ENCODE measurements at places on chromosomes 3 and 15.

- no peak for DNase-seq
Measured at GRCh38 chr3:27072810-27073651, 296.2 kb downstream of the NEK10 start.

- DNase-seq = no peak
Measured at GRCh38 chr15:34014556-34014955, 24.4 kb downstream of the AVEN start.

DNA sequence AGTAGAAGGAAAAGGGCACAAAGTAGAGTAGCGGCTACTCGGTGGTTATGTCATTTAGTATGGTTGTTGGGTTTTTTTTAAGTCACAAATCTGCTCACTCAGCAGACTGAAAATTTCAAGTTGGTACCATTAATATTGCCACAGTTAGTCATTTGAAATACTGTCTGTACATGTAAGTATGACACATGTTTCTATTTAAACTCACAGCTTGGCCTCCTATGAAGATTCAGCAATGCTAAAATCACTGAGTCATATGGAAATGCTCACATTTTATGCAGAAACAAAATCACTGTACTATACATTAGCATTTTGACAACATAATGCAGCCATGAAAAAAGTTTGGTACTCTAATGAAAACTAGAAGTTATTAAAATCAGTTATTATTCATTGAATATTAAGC is 571.9 kb downstream of the TAFA4 start:
- DNase-seq = no peak

GRCh38 chr3:12136371-12136770 is 22.3 kb downstream of the TIMP4 start:
- no peak for DNase-seq

DNA sequence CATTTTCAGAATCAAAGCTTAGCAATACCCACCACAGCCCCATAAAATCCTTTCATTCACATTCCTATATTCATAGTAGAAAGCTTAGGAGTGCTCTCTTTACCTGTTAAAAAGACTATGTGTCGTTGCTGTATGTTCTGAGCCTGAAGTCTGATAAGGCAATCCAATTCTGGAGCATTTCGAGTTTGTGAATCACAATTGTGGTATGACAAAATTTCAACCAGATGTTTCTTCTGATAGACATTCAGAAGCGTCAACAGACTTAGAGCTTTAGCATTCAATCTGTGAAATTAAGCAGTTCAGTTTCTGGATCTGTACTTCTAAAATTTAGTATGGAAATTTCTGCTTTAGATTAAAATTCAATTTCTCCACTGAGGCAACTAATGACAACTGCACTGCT is 58.3 kb downstream of the TASOR start:
- no peak for DNase-seq

DNA sequence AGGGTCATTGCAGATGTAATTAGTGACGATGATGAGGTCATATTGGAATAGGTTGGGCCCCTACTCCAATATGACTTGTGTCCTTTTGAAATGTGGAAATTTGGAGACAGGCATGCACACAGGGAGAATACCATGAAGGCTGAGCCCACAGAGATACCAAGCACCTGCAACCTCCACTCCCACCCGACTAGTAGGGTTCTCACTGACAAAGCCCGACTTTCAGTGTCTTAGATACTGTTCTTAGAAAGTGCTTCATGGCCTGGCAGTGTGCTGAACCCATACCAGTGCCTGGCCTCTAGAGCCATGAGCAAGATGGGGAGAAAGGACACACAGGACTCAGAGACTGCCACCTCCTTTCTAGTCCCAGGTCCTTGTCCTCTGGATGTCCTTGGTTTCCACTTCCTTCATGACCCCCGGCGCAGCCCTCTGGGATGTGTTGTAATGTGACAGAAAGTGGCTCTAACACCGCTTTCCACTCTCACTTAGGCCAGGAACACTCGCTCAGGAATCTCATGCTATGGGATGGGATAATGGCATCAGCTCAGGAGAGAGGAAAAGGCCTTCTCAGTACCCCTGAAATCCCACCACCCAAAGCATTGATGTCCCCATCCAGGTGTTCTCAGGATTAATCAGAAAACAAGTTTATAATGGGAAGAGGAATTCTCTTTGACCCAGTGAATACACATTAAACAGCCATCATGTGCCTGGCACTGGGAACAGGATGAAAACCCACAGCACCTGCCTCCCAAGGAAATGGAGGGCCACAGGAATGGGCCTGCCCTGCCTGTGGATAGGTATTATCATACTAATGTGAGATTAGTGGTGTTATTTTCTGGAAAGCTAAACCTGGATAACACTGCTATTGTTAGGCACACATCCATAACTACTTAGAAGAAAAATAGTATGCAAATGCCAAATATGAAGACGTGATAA is 59.9 kb downstream of the RPL39L start:
- DNase-seq = no peak

All from hematopoietic multipotent progenitor cell treated with erythropoietin and hydrocortisone succinate and interleukin-3 and kit ligand, for 8 days (in vitro differentiated cells).